Cardiac fibroblast (primary cell): ENCODE measurements at places on chromosomes 6 and 20.

DNA sequence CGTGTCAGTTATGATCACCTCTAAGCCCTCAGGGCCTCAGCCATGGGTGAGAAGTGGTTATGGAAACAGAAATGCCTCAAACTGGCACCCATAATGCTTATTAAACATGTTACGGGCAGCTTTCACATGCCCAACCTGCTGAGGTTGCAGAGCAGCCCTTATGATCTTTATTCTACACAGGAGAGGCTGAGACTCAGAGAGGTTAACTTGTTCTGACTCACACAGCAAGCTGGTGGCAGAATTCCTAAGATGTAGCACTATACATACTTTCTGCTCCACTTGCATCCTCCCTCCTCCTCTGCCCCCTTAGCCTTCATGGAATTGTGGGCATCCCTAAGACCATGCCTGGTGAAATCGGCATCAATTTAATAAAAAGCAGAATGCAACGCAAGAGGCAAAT, 34.7 kb upstream of the IGF2R start:
- no peak for DNase-seq

- DNase-seq, result no peak
Measured at GRCh38 chr20:38894091-38894847, 31.9 kb upstream of the FAM83D start.

- peak; percentile 65 for DNase-seq
Measured at GRCh38 chr6:130958468-130958867, 104.6 kb downstream of the EPB41L2 start.

DNA sequence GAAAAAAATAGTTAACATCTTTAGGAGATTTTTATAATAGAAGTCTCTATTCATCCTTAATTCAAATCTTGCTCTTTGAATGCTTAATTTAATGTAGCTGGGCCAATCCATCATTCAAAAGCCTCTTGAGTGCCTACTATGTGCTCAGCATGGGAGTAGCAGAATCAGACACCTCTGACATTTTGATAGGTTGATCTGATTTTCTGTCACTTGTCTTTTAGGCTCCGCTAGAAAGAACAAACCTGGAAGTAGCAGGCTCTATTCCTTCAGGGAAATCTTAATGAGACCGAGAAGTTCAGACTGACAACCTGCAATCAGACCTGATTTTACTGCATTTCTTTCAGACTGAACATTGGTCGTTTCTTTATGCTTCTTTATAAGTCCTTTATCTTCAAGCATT, 588.6 kb upstream of the MANEA start:
- no peak for DNase-seq

GRCh38 chr6:15246666-15247499, 1.0 kb downstream of the JARID2 start:
- DNase-seq, result no peak
